Stimulated activated CD4-positive, alpha-beta T cell treated with anti-CD3 and anti-CD28 coated beads, Interleukin-2, amount 100 ng/mL, for 24 hours (primary cell): ENCODE measurements at places on chromosomes 3 and 15.

- no peak for DNase-seq
Measured at GRCh38 chr3:31442755-31443154, 90.0 kb upstream of the STT3B start.

- DNase-seq = no peak
Measured at GRCh38 chr15:39092354-39092753, 488.5 kb upstream of the THBS1 start.

DNA sequence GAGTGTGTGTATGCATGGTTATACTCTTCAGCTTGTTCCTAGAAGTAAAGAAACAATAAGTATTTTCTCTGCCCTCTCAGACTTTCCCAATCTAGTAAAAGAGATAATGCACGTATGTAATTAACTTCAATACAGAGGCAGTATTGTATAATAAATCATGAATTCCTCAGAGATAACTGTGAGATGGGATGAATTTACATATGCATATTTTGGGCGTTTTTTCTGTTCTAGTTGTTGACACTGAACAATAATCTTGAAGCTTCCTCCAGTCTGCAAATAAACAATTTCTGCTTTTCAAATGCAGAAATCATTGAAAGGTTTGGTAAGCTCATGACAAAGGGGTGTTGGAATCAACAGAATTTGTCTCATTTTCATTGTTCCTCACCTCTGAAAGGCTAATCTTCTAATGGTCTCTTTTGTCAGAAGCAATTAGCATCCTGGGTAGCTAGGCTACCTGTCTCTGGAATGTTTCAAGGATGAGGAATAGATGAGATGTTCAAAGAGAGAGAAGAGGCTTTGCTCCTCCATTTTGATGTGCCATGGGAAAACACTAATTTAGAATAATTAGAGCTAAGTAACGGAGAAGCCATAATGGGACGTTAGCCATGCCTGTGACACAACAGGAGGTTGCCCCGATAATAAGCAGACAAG, 43.3 kb upstream of the SIAH2 start:
- DNase-seq = no peak

GRCh38 chr3:146813496-146813895, 208.3 kb upstream of the PLSCR5 start:
- DNase-seq = no peak

DNA sequence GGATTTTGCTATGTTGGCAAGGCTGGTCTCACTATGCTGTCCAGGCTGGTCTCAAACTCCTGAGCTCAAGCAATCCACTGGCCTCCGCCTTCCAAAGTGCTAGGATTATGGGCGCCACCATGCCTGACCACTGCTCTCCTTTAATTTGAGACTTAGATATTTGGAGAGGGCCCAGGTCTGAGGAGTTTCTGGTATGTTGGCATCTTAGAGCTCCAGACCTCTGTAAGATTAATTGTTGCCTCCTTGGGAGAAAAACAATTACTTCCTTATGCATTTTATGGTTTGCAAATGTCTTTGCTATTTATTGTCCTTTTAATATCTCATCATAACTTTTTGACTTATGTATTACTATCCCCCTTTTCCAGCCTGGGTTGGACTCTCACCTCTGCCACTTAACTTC, 2.9 kb downstream of the ZNF774 start:
- no peak for DNase-seq

GRCh38 chr15:73946795-73947370, 20.6 kb downstream of the LOXL1 start:
- no peak for DNase-seq

DNA sequence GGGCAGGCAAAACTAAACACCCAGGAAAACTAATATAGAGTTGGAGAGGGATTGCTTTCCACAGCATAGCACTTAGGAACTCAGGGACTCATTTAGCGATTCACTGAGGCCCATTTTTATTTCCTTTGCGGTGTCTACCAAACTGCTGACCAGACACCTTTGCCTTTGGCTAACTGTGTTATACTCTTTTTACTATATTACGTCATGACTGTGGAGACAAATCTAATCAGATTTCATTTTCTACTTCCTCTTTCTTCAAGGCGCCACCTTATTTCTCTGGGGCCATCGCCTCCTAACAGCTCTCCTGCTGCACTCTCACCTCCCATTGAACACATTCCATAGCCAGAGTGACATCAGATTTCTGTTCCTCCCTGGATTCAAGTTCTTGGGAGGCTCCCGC, 215.7 kb upstream of the WNT5A start:
- no peak for DNase-seq
